ENCODE measurements at places on chromosomes 2 and 18. TPM values are rescaled to one million over a fixed set of nuclear protein-coding genes. Genes with fewer than 3 reads are reported as not detected.

DUSP2 gene
- total RNA-seq = 0.38 TPM

TMEM37 gene
- total RNA-seq = 1.5 TPM

SGO2 gene
- 12.3 TPM for total RNA-seq

ASB3 gene
- 12.7 TPM for total RNA-seq

VWA3B gene
- not detected for total RNA-seq

RAPGEF4 gene
- 0.24 TPM for total RNA-seq

LYPD1 gene
- total RNA-seq = 14.6 TPM

RIT2 gene
- not detected for total RNA-seq

PRKAG3 gene
- not detected for total RNA-seq

SCN2A gene
- total RNA-seq = 0.02 TPM

RAB31 gene
- 21.7 TPM for total RNA-seq

TMEM247 gene
- total RNA-seq = not detected

KCNF1 gene
- total RNA-seq = 40.2 TPM

SP110 gene
- 7.4 TPM for total RNA-seq

GKN1 gene
- total RNA-seq = 0.94 TPM

TUBA3D gene
- 5.1 TPM for total RNA-seq

TTR gene
- 0.30 TPM for total RNA-seq

TDRD15 gene
- not detected for total RNA-seq

ABHD1 gene
- total RNA-seq = 0.93 TPM

CPO gene
- total RNA-seq = not detected

UGT1A3 gene
- 0.13 TPM for total RNA-seq

SCN7A gene
- not detected for total RNA-seq

COL5A2 gene
- total RNA-seq = 72.7 TPM

ABCG5 gene
- not detected for total RNA-seq

SMYD1 gene
- total RNA-seq = not detected

NDC80 gene
- 14.3 TPM for total RNA-seq

PLCL1 gene
- not detected for total RNA-seq

DUSP19 gene
- 0.34 TPM for total RNA-seq

AMER3 gene
- total RNA-seq = not detected

AAMP gene
- total RNA-seq = 127 TPM

SLC5A7 gene
- total RNA-seq = not detected

MC4R gene
- total RNA-seq = not detected

EPC2 gene
- total RNA-seq = 10.7 TPM

SIX2 gene
- total RNA-seq = 2.0 TPM

XIRP2 gene
- not detected for total RNA-seq

UGT1A5 gene
- total RNA-seq = 0.13 TPM

LCT gene
- total RNA-seq = 0.05 TPM

IL1A gene
- total RNA-seq = 0.20 TPM

MRO gene
- 0.16 TPM for total RNA-seq

SLC16A14 gene
- total RNA-seq = 0.82 TPM

RGPD6 gene
- total RNA-seq = 5.6 TPM

RSAD2 gene
- total RNA-seq = 0.15 TPM

KCNS3 gene
- 1.2 TPM for total RNA-seq

ZAP70 gene
- 0.12 TPM for total RNA-seq

C2orf80 gene
- not detected for total RNA-seq

SERPINB12 gene
- not detected for total RNA-seq

GREB1L gene
- total RNA-seq = 3.8 TPM

CD226 gene
- 0.13 TPM for total RNA-seq

DGUOK gene
- total RNA-seq = 171 TPM

OTOS gene
- not detected for total RNA-seq

HTR2B gene
- total RNA-seq = 0.06 TPM

TLX2 gene
- 0.31 TPM for total RNA-seq

SLC38A11 gene
- total RNA-seq = 0.03 TPM

SLC4A5 gene
- 0.47 TPM for total RNA-seq

DNAH7 gene
- 0.82 TPM for total RNA-seq

BOLL gene
- total RNA-seq = not detected

All from A549 treated with Hydrocortisone at 1 μM for 4 hours (cell line).